ENCODE measurements at places on chromosomes 2 and 18.

- DNase-seq = peak; percentile 73
Observed at GRCh38 chr18:60372596-60372995, at the start of gene MC4R. Gene MC4R (minus strand): TSS chr18:60372775. CDS start chr18:60372349, 426 bp downstream.

- DNase-seq = no peak
Observed at GRCh38 chr2:235445116-235445515, 48.7 kb upstream of the AGAP1 start.

- DNase-seq = peak; percentile 46
Observed at GRCh38 chr2:88880441-88880953, 189.0 kb downstream of the RPIA start.

GRCh38 chr2:46942891-46943626 lies 27.5 kb upstream of the MCFD2 start:
- no peak for DNase-seq

DNA sequence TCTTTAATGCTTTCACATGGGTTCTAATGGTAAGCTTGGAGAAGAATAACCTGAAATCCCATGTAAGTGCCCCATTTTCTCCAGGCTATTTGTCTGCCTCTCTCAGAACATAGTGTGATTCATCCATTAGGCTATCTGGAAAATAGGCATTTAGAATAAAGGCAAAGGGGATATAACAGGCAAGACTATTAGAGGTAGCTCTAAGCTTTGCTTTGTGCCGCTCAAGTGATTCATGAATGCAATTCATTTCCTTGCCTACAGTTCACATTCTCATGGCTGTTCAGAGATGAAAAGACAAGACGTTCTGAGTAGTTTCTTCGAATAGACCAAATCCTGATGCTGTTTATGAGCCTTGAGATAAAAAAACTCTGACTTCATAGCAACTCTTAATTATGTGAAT lies 101.7 kb downstream of the ANKRD44 start:
- DNase-seq = no peak

GRCh38 chr2:190705280-190705679 lies 56.4 kb downstream of the NAB1 start:
- no peak for DNase-seq

DNA sequence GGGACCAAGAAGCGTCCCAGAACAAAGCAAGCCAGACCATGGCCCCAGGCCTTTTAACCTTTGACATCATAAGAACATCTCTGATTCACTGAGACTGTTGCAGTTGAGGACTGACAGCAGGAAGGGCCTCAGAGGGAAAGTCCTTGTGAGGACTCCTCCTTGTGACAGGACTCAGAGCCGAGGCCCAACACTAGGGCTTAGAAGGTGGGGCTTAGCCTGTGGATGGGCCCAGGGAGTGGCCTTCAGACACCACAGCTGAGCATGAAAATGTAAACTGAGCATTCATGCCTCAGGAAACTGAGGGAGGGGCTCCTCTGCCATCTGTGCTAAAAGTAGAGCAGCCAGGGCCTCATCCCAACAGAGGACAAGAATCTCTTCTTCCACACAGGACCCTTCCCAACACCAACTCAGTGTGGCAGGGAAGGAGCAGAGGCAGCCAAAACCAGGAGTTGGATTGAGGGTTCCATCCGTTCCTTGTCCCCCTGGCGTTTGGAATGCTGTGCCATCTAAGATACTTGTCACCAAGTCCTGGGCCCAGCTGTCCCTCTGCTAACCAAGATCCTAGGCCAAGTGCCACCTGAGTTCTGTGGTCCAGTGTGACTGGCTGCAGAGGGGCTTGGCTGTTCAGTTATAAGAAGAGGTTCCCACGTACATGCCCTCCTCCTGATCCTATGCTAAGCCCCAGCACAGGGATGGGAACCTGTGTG lies 37.5 kb upstream of the CAB39 start:
- DNase-seq = no peak

GRCh38 chr2:36512705-36513104 lies 85.3 kb downstream of the FEZ2 start:
- DNase-seq = peak; percentile 38

- peak; percentile 94 for DNase-seq
Observed at GRCh38 chr2:150681120-150681804, 193.8 kb upstream of the RND3 start.

DNA sequence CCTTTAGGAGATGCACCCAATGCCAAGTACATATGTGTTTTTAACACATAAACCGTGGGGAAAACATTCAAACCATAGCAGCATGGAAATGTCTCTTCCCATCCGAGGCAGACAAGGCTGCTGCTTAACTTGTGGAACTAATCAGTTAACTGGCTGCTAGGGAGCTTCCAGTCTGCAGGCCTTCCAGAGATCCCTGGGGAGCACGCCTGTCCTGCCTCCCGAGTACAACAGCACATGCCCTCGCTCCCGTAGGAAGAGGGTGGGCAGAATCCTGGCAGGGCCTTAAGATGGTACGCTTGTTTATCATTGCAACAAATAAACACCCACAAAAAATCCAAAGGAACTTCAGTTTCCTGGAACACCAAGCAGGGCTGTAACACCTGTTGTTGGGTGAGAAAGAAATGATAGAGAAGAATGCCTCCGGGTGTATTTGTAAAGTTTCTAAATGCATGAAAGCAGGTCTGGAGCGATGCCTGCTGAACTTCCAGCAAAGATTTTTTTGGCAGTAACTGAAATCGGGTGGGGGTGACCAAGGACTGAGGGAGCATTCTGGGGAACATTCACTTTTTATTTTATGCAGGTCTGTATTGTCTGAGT lies 56.2 kb downstream of the EDAR start:
- DNase-seq = no peak

GRCh38 chr2:240605867-240606743 lies 19.2 kb upstream of the GPR35 start:
- DNase-seq = no peak

DNA sequence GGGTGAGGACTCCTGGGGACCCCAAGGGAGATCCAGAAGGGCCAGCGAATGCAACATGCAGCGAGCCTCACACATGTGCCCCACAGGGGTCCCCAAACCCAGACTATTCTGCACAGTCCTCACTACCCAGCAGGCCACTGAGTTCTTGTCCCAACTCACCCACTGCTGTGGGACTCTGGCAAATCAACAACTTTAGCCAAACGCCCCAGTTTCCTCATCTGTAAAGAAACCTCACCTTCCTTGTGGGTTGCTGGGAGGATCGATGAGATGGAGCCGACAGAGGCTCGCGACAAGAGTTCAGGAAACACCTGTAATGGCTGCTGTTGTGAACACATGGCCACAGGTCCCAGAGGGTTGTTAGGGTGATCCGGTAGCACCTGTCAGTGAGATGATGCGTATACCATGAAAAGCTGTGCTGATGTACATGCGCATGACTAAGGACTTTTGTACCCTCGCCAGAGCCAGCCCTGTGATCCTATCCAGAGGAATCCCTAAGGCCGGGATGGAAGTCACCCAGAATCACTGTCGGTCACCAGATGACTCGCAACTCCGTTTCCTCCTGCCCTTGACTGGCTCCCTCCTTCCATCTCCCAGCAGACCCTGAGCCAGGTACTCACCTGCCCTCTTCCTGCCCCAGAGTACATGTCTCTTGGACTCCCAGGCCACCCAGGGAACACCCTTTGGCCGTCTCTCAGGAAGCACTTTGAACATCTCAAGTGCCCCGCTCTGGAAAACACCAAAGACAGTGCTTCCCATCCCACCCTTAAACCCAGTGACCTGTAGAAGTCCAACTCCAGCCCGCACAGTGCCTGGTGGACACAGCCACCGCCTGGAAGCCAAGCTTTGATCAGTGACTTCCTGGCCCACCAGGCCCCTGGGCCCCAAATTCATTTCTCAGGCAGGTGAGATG lies 103.3 kb upstream of the ID2 start:
- DNase-seq = no peak

DNA sequence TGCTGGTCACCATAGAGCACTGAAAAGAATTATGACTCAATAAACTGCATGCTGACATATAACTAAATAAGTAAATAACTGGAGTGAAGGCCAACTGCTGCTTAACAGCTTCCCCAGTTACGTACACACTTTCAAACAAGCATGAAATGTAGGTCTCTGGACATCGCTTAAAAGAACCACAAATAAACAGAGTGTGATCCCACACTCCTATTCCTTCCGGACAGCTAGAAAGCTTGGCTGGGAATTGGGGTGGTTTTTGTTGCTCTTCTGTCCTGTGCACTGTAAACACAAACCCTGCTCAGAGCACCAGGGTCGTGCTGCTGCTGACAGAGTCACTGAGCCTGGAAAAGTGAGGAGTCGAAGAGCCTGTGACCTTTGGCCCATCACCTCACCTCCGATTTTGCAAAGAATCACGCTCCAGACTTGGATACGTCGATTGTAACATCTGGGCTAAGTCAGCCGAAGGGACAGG lies 162.7 kb upstream of the NT5C1B start:
- no peak for DNase-seq

- no peak for DNase-seq
Observed at GRCh38 chr2:40210968-40211353, 240.9 kb downstream of the SLC8A1 start.

DNA sequence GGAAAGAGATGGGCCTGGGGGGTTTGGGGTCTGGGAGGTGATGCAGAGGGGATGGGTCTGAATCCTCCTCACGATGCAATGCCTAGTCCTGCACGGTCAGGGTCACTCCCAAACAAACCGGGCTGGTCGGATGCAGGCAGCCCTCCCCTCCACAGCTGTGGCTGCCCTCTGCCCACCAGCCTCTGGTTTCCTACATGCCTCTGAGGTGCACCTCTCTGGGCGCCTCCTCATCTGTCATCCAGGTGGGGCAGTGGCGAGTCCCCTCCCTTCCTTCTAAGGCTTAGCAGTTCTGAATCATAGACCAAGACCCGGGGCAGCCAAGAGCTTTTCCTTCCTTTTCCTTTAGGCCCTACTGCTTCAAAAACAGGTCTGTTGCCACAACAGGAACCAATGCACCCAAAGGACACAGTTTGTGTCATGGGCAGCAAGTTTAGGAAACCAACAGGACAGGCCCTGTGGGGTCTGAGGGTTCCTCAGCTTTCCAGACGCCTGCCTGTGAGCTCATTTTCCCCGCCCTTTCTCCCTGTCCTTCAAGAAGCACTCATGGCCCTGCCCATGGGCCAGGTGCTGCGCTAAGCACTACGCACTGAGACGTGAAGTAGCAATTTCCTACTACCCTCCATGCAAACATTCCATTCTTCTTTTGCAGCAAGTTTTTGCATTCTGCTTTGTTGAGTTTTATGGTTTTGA lies 6.5 kb upstream of the MAL start:
- DNase-seq = no peak

DNA sequence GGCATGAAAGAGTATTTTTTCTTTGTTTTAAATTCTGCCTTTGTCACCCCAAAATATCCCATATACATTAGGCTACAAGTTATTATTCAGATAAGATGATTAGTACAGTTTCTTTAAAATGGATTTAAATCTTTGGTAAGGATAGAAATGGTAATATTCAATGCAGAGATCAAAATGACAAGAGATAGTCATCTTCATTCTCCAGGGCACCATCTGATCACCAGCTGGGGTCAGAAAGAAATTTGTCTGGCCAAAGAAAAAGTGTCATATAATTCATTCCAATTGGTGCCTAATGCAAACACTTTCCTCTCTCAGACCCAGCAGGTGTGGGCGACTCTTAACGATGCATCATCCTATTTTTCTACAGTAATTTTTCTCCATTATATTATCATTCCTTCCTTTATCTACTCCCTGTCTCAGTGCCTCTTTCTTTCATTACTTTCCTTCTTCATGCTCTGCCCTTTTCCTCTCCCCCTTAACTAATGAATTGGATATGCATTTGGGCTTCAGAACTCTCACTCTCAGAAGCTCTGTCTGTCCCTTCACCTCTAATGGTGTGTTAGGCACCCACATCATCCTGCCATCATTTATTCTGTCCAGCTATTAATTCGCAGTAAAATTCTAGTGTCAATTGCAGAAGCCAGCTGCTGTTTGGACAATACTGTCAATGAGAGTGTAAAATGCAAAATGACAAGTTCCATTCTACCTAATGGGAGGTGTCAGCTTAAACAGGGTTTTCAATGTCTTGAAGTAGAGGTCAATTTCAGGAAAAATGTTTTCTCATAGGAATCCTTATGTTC lies 570.5 kb downstream of the TDRD15 start:
- no peak for DNase-seq

- no peak for DNase-seq
Observed at GRCh38 chr2:191189112-191189635, 38.4 kb upstream of the STAT4 start.

DNA sequence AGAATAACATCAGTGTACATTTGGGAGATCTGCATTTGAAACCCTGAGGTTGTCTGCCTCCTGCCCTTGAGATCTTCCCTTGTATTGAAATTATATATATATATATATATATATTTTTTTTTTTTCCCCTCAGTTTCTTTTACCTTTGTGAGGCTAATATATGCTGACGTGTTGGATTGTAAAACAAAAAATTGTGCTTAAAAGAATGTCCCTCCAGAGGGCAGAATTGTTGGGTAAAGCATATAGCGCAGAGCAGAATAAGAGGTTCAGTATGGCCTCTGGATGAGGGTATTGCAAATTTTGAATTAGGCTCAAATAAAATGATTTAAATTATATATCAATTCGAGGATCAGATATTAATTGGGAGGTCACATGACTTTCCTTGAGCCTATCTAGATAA lies 12.4 kb downstream of the NABP1 start:
- no peak for DNase-seq

DNA sequence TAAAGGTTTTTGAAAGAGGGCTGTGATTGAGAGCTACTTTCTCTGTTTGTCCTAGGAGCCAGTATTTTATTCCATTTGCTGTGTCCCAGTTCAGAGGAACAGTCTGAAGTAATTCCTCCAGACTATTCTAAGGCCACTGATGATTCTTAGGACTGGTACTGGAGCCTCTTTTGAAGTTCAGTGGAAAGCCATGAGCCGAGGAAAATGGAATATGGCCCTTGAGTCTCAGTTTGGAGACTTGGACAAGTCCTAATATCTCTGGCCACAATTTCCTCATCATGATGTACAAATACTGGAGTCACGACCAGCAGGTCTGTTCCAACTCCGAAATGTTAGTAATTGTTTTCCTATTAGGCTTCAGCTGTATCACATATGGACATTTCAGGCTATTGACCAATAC lies 7.1 kb upstream of the COLEC12 start:
- no peak for DNase-seq

GRCh38 chr2:132414081-132414480 lies 2.5 kb upstream of the GPR39 start:
- DNase-seq = no peak

DNA sequence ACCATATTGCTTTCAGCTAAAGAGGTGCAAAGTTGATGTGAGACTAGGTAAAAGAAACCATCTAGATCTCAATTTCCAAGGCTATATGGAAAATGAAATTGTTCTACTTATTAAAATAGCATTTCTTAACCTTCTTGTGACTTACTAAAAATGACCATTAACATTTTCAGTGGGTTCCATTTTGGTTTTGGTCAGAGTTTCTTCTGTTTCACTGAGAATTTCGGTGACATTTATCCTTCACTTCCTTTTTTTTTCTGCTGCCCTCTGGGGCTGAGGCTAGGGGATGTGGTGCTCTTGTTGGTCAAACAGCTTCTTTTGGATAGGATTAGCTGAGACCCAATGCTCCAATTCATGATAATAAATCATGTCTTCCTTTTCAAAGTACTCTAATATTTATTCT lies 44.3 kb upstream of the REL start:
- no peak for DNase-seq

DNA sequence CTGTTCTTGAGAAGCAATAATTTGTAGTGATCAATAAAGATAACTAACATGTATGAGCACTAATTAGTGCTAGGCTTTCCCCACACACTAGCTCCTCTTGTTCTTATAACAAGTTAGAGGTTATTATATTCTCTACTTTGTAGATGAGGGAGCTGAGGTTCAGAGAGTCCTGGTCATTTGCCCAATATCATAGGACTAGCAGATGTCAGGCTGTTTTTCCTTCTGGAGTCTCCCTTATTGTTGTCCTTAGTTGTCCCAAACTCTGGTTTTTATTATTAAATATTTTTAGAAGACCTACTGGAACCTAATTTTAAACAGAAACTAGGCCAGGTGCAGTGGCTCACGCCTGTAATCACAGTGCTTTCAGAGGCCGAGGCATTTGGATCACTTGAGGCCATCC lies 16.5 kb upstream of the TTC39C start:
- no peak for DNase-seq
